Dermis lymphatic vessel endothelial cell (primary cell): ENCODE measurements at places on chromosomes 3 and 15. TPM values are rescaled to one million over a fixed set of nuclear protein-coding genes. Genes with fewer than 3 reads are reported as not detected.

The CCR8 gene
- total RNA-seq, result not detected in 2 replicates

The FANCD2OS gene
- total RNA-seq, result not detected in 2 replicates

The AADACL2 gene
- total RNA-seq, result not detected in 2 replicates

The CIDEC gene
- total RNA-seq, result not detected in 2 replicates

The C3orf38 gene
- 18.1 and 20.5 TPM in 2 replicates for total RNA-seq

The CD200 gene
- 4.7 and 6.7 TPM in 2 replicates for total RNA-seq

The NPAP1 gene
- total RNA-seq, result not detected in 2 replicates

The PROS1 gene
- total RNA-seq, result 17.3 and 32.7 TPM in 2 replicates

The KCNMB2 gene
- total RNA-seq, result not detected in 2 replicates

The TIMP4 gene
- 0.26 and 0.98 TPM in 2 replicates for total RNA-seq

The NMB gene
- total RNA-seq, result 3.0 and 3.5 TPM in 2 replicates

The TRA2B gene
- total RNA-seq, result 144 and 173 TPM in 2 replicates

The GPR62 gene
- under 0.01 TPM in 2 replicates for total RNA-seq

The AGBL1 gene
- not detected in 2 replicates for total RNA-seq
